ENCODE measurements at places on chromosomes 4 and X.

GRCh38 chrX:144946666-144947065, 300.6 kb upstream of the SPANXN1 start:
- no peak for DNase-seq

DNA sequence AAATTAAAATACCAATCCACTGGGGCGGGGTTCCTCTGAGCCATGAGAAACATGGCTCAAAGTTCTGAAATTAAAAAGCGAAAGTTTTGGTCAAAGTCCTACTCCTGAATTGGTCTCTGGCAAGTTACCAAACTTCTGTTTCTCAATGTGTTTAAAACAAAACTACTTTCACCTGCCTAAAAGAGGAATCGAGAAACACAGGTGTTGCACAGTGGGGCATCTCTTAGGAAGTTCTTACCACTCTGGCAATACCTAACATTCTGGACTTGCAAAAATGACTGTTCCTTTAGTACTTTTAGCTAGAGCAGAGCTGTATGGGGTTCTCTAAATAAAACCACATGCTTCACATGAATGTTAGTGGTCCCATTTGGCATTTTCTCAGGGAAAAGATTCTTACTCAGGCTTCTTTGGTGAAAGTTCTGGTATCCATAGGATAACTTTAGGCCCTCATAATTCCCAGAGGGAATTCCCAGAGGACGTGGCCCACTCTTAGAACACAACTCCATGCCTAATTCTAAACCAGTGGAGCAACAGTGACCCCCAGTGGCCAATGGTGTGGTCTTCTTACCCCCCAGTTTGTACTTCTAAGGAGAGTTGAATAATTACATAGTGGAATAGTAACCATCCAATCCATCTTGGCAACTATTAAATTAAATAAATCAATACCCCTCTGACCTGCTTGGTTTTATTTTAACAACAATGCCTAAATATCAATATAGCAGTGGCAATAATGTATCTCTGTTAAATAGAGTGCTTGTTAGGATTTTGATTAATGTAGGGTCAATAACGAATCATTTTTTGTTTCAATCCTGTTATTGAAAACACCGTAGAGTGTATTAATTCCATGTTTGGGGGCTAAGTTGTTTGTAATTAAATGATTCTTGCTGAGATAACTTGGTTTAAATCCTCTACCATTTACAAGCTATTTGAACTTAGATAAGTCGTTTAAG, 21.9 kb downstream of the BMP3 start:
- peak; percentile 20 for DNase-seq

DNA sequence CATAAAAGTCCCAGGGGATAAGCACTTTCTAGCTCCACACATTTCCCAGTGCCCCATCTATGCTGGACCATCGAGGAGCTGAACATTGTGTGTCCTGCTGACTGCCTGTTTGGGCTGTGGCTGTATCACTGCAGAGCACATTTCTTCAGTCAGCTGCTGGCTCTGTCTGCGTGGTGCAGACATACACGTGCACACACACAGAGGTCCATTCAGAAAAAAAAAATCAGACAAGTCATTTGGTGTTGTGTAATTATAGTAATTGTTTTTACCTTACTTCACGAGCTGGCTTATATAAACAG, 1.1 kb upstream of the PDLIM3 start:
- DNase-seq = no peak

- no peak for DNase-seq
Measured at GRCh38 chrX:114959729-114960128, 57.7 kb downstream of the IL13RA2 start.

- DNase-seq = peak; percentile 66
Measured at GRCh38 chr4:184473499-184474262, 669 bp downstream of the IRF2 start.

DNA sequence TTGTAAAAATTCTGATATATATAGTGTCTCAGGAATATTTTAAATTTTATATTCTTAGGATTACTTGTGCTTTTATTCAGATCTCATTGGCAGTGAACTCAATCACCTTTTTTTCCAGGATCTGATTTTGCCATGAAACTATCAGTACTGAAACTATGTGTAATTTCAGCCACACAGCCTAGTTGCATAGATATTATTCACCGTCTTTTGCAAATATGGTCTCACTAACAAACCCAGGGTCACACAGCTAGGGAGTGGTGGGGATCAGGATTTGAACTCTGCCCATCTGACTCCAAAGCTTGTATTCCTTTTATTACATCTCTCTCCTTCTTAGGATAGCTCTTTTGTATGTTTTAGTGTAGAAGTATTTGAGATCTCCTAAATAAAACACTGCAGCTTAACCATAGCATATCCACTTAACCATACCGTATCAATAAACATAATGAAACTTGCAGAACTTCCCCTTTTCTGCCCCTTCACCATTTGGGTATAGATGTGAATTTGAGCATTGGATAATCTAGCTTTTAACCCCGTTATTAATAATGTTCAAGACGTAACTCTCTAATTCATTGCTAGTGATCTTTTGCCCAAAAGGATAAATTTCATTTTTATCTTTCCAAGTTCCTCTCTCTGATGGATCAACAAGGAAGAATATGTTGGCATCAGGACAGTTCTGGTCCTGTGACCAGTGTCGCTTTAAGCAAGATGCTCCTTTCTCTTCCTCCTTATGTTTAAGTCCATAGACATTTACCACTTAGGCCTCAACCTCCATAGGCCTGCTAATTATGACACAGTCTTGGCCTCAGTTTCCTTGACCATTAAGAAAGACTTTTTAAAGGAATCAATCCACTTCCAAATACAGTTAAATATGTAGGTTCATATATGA, 74.6 kb downstream of the RAPGEF2 start:
- no peak for DNase-seq

DNA sequence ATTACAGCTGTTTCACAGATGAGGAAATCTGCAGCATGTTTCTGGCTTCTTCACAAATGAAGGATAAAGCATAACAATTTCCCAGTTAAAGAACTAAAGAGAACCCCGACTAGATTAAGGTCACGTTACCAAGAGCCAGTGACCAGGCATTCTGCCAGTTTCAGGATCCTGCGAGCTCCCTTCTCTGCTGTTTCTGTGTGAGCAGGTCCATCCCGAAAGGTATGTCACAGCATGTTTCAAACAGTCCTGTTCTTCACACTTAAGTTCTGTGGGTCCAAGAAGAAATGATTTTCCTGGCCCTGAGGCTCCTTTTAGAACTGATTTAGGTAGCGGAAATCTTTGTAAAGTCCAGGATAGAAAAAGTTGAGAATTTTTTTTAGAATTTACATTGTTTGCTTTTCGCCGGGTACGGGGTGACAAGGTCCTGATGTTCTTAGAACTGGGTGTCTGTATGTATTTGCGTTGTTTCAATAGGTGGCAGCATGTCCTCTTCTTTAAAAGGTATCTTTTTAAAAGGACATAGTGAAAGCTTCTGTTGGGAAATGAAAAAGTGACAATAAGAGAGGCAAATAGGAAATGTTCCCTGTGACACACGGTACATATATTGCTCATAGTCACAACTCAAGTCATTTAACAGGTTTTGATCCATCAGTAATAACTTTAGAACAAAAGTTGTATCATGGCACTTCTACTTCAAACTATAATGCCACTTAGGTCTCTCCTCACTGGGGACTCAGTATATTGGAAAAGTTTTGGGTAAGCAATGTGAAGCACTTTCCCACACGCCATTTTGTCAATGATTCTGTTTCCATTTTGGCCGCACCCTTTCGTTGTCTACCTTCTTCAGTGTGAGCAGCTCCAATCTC, 18.4 kb downstream of the IL21 start:
- no peak for DNase-seq

DNA sequence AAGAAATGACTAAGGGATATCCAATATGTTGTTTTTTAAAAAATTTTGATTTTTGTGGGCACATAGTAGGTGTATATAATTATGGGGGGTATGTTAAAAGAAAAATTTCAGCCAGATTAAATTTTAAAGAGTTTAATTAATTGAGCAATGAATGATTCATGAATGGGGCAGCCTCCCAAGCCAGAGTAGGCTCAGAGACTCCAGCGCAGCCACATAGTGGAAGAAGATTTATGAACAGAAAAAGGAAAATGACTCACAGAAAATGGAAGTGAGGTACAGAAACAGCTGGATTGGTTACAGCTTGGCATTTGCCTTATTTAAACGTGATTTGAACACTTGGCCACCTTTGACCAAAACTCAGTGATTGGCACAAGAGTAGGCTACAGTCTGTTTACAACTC, 91.7 kb downstream of the SPATA18 start:
- DNase-seq = no peak

- no peak for DNase-seq
Measured at GRCh38 chrX:3779546-3779945, 66.1 kb upstream of the PRKX start.

- no peak for DNase-seq
Measured at GRCh38 chr4:78459327-78459726, 92.2 kb upstream of the ANXA3 start.

DNA sequence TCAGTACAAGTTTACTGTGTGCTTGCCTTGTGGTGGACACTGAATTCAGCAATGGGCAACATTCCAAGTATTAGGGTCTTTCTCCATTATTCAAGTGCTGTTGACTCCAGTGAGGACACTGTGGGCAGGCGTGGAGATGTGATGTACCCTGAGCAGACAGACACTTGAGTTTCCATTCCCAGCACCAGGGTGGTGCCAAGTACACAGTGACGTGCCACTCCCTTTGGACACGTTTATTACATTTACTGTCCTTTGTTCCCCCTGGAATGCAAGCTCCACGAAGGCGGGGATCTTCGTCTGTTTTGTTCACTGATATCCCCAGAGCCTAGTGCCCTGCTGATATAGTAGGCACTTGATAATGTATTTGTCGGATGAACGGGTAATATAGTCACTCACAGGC, 130.6 kb upstream of the STX18 start:
- DNase-seq = no peak
